ENCODE measurements at places on chromosomes 12 and 14.

GRCh38 chr12:113039911-113040445 lies 16.6 kb upstream of the DTX1 start:
- DNase-seq, result no peak

DNA sequence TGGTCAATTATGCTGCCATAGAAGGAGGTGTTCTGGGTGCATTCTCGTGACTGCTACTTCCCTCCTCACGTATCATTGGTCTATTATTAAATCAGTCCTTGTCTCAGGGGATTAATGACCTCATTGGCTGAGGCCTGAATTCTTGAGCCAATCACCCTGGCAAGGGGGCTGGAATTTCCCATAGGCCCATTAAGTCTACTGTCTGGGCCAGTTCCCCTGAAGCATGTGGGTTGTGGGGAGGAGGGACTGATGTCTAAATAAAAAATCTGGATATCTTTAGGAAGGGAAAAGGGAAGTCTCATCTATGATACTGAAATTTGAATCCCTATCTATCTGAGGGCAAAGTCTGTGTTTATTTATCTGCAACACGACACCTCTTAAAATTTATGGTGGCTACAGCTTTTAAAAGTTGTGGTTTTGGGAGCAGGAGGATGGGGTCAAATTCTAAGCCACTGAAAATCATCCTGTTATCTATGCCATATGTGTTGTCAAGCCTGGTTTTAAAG lies 71.9 kb downstream of the DYRK2 start:
- no peak for DNase-seq

DNA sequence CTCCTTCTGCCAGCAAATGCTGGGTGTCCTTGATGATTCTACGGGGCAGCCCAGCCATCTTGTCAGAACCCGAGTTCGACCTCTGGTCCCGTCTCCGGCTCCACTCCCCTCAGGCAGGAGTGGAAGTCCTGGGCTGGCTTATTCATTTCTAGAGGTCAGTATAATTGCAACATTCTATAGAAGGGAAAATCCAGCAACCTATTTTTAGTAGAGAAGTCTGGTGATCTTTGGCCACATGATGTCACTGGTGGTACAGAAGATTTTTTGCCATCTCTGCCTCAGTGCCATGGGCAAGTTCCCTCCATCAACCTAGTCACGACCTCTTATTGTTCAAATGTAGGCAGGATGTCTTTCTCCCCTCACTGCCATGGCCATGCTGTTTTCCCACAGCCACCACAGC lies 22.4 kb downstream of the OR10G2 start:
- DNase-seq, result no peak

DNA sequence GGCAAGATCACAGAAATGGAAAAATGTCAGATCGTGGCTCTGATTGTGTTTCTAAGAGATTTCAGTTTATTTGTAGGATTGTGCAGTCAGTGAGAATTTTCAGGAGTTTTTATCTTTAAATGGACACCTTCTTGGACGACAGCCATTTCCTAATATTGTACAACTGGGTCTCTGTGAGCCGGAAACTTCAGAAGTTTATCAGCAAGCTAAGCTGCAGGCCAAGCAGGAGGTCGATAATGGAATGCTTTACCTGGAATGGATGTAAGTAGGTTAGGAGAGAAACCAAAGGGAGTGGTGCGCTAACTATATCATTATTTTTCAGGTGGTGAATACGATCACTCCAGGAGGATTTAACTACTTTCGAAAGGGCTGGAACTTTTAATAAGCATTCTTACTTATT lies 26.4 kb downstream of the APAF1 start:
- no peak for DNase-seq

DNA sequence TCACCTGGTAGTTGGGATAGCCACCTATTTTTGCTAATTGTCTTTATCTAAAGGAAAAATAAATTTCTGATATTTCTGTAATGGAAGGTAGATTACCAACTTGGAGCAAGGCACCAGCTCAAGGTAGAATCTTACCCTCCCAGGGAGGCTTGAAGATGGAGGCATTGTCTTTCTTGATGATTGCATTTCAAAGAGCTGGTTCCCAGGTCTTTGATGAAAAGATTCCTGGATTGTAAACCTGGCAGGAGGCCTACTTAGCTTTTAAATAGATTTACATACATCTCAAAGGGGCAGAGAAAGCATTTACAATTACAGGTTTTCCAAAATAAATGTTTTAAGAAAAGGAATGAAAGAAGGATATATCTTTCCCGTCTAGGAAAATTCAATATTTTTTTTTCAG lies 729.2 kb downstream of the LRFN5 start:
- no peak for DNase-seq

- no peak for DNase-seq
Measured at GRCh38 chr14:87847216-87847755, 145.7 kb downstream of the GALC start.

DNA sequence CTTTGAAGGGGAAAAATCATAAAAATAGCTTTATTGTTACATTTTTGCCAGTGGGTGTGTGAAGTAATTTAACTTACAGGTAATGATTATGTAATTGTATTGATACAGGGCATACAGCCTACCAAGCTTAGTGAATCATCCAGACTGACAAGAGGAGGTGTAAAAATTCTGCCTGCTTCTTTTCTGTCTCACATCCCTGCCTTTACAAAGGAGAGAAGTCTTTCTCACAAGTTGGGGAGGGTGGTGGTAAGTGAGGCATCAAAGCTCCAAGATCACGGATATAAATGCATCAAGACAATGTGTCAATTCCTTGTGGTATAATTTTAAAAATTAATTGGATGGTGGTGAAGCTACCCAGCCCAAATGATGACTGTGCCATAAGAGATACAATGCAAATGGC lies 39.0 kb upstream of the G2E3 start:
- no peak for DNase-seq
